CD4-positive, CD25-positive, alpha-beta regulatory T cell (primary cell): ENCODE measurements at places on chromosomes 2 and 18.

GRCh38 chr2:47186351-47186750 lies 31.2 kb upstream of the STPG4 start:
- DNase-seq, result no peak

GRCh38 chr2:2793925-2794560 lies 463.0 kb upstream of the MYT1L start:
- no peak for DNase-seq

DNA sequence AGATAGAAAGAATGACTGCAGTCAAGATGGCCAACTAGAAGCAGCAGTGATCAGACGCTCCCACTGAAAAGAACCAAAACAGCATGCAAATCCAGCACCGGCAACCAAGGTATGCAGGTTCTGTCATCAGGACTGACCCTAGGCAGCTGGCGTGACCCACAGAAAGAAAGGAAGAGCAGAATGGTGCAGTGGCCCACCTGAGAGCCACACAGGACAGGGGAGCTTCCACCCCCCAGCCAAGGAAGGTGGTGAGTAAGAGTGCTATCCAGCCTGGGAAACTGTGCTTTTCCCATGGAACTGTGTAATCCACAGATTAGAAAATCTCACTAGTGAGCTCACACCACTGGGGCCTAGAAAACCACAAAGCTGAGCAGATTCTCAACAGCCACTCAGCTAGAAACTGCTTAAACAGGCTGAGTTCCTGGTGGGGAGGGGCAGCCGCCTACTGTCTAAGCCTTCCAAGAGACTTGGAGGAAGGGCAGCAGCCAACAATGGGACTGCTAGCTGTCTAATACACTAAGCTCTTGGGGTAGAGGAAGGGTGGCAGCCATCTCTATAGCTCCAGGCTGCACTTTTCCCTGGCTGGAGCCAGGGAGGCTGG lies 127.9 kb downstream of the EVA1A start:
- no peak for DNase-seq

- no peak for DNase-seq
These were observed 49.8 kb downstream of the PTPN4 start for GRCh38 chr2:119809339-119810048.

DNA sequence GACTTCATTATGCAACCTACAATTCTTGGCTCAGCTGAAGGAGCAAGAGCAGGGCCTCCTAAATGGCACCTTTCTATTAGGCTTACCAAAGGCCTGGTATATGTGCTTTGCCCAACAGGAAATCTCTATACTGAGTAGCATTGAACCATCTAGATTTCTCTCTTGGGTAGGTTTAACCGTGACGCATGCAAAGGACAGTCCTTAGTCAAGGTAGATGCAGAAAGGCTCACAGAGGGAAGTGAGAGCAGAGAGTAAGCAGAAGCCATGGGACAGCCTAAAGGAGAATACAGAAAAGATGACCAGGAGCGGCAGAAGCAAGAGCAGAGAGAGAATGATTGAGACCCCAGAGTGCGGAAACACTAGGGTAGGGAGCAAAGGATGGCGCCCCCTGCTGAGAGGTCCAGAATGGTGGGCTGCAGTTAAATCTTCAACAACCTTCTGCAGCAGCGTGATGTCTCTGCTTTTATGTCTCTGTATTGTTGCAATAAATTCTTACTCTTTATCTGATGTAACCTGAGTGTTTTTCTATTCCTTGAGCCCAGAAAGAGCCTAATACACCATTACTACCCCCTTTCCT lies 4.7 kb upstream of the OSBPL1A start:
- DNase-seq, result no peak

DNA sequence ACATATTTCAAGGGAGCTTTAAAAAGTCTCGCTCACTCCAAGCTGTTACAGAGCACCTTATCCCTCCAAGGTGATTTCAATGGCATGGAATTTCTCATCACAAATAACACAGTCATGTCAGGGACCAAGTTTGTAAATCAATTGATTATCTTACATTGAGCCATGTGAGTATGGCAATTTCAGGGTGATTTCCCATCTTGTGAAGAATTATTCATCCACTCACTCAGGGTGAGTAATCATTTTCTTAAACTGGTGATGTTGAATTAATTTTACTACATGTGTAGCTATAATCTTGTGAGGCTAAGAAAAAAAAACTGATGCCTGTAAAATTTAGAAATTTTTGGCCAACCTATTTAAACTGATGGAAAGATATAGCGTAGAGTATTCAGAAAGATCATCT lies 3.3 kb upstream of the ABCA12 start:
- DNase-seq, result no peak
